Ammon's horn (tissue), 1 donor: ENCODE measurements at places on chromosomes 5 and 9.
A peak's percentile ranks its signal among the peaks of the same experiment; 100 is the strongest.

GRCh38 chr9:22840641-22841040 is 394.0 kb downstream of the DMRTA1 start:
- DNase-seq = no peak

DNA sequence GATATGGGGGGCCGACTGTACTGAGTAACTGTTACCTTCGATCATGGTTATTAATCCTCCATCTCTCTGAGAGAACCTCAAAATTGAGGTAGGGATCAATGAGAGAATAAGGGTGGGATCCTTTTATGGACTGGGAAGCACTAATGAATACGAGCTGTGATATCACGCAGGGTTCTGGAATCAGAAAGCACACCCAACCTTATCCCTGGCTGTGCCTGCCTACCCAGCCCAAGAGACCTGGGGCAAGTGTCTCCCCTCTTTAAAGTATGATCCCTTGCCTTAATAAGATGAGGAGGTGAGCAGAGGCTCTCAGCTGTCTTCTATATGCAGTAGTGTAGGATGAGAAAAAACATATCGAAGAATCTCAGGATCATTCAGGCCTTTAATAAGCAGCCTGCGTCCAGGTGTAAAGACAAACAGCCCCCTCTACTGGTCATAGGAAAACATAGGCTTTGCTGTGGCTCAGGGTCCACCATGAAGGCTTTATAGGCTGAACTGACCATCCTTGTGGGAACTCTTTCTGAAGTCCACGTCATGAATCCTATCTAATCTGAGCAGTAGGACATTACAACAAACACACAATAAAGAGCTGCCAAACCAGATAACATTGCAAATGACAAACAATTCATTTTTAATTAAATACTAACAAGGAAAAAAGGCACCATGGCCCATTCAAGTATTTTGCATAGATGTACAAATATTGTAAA is 16.8 kb downstream of the NIPAL4 start:
- peak; percentile 84 for DNase-seq

DNA sequence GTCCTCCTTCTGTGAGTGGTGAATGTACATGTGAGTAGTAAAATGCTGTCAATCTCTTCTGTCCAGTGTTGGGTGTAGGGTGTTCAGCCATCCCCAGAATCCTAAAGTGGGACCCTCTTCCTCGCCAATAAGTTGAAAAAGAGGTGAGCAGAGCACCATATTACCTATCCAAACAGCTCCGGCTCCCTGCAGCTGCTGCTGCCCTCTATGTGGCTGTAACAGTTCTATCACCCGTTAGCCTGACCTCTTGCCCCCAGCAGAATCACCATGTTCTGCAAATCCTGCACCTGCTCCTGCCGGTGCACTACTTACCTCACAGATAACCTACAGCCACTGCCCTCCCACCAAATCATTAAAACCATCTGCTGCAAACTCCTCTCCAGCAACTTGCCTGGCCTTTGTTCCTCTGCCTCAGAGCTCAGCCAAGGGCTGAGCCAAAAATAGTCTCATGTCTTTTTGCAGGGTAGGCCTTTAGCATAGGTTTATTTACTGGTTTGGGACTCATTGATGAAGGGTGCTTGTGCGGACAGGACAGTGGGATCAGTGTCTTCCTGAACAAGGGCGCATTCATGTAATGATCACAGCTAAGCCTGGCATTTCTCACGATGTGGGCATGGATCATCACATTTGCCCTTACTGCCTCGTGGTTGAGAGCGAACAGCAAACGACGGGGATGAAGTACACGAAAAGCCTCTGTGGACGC is 49.6 kb upstream of the CCL21 start:
- DNase-seq = peak; percentile 79

DNA sequence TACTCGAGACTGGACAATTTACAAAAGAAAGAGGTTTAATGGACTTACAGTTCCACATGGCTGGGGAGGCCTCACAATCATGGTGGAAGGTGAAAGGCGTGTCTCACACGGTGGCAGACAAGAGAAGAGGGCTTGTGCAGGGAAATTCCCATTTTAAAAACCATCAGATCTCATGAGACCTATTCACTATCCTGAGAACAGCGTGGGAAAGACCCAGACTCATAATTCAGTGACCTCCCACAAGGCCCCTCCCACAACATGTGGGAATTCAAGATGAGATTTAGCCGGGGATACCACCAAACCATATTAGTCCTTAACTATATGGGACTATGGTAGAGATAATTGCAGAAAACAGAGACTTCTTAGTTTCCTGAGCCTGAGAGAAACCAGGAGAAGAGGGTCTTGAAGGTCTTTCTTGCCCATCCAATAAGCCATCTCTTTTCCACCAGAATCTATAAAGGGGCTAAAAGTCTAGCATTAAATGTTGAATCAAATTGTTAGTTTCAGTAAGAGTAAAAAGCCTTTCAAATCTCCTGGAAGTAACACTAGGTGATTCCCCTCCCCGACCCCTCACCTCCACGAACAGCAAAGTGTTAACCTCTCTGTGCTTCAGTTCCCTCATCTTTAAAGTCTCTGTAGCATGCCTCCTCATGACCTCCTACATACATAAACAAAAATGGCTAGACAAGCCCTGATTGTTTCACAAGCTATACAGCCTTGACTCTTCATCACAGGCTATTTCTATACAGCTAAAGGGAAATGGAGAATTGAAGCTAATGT is 259.1 kb downstream of the TMEM167A start:
- no peak for DNase-seq

DNA sequence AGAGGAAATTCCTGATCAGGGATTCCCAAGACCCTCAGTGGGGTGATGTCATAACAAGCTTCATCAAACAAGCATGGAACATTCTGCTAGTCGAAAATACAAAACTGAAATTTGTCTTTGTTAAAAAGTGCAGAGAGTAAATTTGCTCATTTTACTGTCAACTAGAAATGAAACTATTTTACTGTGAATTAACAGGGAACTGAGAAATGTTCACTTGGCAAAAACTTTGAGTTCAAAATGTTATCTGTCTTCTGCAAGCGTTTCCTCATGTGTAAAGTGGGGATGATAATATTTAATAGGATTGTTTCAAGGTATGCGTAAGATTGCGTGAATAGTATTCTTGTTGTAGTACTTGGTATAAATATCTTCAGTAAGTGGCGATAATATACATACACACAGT is 45.4 kb downstream of the ALDH1A1 start:
- DNase-seq = no peak
